ENCODE measurements at places on chromosomes 12 and 14. TPM values are rescaled to one million over a fixed set of nuclear protein-coding genes. Genes with fewer than 3 reads are reported as not detected.

- DNase-seq, result no peak
Measured at GRCh38 chr14:73140811-73141323, 4.6 kb downstream of the PSEN1 start.

DNA sequence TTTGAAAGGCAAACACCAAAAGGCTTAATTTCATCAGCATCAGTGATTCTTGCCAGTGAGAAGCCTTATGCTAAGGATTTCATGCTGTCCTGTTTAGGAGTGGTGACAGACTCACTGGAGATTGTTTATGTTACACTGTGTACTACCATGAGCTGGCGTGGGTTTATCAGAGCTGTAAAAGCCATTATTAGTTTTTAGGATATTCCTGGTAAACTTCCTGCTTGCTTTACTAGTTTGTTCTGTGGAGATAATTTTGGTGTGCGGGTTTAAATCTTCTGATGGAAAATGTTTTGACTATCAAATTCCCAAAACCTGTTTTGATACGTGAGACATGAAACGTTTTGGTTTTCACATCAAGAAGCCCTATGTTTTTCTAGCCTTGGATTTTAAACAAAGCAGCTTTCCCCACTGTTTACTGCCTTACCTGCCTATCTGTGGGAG lies 15.2 kb downstream of the PPFIBP1 start:
- DNase-seq, result no peak

Gene ZFHX2
- total RNA-seq, result 0.39 TPM

Gene PRH2
- not detected for total RNA-seq

Gene MUCL1
- 90.0 TPM for total RNA-seq

Measured in skin of body (tissue), 3 donors.